ENCODE measurements at places on chromosomes 6 and 20.

DNA sequence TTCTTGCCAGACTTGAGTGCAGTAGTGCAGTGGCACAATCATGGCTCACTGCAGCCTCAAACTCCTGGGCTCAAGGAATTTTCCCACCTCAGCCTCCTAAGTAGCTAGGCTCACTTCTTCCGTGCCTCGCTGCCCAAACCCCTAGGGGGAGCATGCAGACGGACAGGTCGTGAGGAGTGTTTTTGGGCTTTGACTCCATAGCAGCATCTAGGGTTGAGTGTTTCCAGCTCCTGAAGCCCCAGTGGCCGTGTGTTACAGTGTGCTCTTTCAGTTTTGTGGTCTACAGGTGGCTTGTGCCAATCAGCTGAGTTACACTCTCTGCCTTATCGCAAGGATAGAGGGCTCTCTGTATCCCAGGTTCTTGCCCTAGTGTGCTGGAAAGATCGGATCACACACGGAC lies 33.4 kb downstream of the NCOA3 start:
- DNase-seq: no peak

DNA sequence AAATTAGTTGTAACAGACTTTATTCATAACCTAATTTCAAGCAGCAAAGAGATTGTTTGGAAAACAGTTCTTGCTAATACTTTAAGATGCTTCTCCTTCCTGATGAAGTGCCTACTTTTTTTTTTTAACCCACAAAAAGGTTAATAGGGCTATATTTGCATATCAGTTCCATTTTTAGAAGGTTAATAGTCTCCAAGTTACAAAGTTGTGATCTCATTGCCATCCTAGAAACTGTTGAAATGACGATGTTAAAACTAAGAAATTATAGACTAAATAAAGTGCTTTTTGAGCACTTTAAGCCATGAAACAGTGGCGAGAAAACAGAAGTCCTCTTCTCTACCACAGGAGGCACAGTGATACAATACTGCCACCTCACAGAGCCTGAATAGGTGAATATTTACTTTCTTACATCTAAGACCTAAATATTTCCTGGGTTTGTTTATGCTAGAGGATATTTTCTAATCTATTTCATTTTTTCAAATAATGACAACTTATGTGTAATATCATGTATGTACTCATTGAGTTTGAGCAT lies 5.3 kb downstream of the RNF144B start:
- no peak for DNase-seq

- DNase-seq: no peak
These were observed 32.0 kb downstream of the TRERF1 start for GRCh38 chr6:42419490-42420280.

- DNase-seq: no peak
These were observed 16.0 kb downstream of the UQCC1 start for GRCh38 chr20:35395728-35396127.

Data from stimulated activated CD4-positive, alpha-beta T cell treated with anti-CD3 and anti-CD28 coated beads, Interleukin-4, amount 100 ng/mL, for 4 hours (primary cell).